ENCODE measurements at places on chromosomes 6 and 20. TPM values are rescaled to one million over a fixed set of nuclear protein-coding genes. Genes with fewer than 3 reads are reported as not detected.

The HLA-DQA1 gene
- not detected for total RNA-seq

The ARFGAP1 gene
- total RNA-seq = 51.3 TPM

DNA sequence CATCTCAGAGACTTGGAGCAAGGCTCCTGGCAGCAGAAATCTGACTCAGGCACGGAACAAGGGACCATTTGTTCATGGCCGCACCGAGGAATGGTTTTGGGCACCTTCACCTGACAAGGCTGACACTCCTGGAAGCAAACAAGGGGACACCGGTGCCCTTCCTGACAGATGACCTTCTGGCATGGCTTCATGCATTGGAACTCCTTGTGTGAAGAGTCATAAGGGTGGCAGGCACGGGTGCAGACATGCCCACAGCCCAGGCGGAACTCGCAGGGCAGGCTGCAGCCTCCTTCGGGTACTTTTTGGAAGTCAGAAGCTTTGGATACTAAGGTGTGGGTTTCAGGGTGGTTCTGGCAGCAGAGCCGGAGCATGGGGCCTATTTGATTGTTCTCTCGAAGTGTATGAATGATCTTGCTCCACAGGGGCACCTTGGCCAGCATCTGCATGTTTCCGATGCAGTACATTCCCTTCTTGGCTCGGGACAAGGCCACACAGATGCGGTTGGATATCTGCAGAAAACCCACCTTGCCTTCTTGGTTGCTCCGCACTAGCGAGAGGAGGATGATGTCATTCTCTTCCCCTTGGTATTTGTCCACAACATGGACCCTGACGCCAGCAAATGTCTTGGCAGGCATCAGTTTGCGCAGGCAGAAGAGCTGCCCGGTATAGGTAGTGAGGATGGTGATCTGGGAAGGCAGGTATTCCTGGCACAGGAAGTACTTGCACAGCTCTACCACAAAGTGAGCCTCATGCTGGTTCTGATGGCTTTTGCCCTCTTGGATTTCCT lies 28.8 kb downstream of the ZNFX1 start:
- no peak overlapping the region for H3K4me3 ChIP-seq
- no peaks in the 10 kb centered on the region for H3K4me1 ChIP-seq
- no peak for DNase-seq
- peaks cover 100% of the 10 kb centered on the region for H3K36me3 ChIP-seq
- H3K27ac ChIP-seq = no peak overlapping the region

DNA sequence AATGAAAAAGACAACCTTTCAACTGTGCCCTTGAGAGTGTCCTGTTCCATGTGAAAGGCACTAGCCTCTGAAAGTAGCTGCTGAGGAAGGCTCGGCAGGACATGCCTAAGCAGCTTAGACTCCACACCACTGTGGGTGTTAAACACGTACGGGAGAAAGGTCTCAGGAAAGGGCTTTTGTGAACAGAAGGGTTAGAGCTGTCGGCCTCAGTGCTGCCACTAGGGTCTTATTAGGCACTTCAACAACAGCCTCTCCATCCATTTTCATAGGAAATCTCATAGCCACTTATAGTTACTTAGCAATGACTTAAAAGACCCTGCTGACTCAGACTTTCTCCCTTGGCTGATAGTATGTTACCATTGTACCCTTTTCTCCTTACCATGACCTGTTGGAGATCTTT lies 662.8 kb downstream of the TBC1D32 start:
- no peak overlapping the region for H3K27ac ChIP-seq
- no peaks in the 10 kb centered on the region for H3K36me3 ChIP-seq

DNA sequence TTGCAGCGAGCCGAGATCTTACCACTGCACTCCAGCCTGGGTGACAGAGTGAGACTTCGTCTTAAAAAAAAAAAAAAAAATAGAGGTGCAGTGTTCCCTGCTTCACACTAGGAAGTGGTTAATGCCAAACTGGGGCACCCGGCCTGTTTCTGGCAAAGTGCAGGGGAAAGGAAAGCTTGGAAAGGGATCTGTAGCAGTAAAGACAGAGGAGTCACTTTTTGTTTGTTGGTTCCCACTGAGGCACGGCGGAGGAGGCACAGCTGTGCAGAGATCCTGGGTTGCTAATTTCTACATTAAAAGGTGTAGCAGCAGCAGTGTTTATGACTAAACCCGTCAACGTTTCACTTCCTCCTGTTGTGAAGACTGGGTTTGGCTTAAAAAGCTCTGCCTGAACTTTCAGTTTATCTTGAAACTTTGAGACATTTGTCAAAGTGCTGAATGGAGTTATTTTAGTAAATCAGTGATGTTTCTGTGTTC lies 125.6 kb downstream of the CARMIL1 start:
- peak; percentile 66 for DNase-seq
- no peaks in the 10 kb centered on the region for H3K36me3 ChIP-seq
- no peak overlapping the region for H3K27ac ChIP-seq
- H3K27me3 ChIP-seq = no peaks in the 10 kb centered on the region
- peaks cover 24% of the 10 kb centered on the region for H3K4me1 ChIP-seq

DNA sequence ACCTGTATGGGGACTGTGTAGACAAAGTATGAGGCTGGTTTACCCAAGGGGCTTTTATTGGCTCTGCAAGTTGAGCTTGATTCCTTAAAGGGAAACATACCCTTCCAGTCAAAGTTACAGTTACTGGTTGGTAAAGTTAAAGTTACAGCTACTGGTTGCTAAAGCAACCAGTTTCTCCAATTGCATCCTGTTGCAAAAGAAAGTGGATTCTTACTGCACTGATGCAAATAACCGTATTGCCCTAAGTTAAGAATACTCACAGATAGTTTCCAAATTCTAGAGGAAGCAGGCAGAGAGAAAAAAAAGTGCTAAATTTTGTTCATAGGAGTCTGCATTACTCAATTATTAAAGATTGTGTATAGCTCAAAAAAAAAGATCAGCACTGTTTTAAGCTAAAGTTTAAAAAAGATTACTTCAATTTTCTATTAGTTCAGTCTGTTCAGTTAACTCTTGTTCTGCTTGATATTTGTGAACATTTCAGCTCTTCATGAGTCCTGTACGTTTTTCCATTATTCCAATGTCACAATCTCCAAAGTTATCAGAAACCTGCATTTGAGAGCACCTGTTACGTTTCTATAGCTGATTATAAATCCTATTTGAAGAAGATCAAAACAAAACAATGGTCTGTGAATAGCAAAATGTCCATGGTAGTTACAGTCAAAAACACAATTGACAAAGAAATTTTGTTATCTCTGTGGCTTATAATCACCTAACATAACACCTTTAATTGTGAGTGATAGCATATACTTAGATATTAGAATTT lies 8.6 kb upstream of the IL22RA2 start:
- no peak overlapping the region for H3K27ac ChIP-seq
- no peaks in the 10 kb centered on the region for H3K4me1 ChIP-seq
- no peak for DNase-seq
- no peaks in the 10 kb centered on the region for H3K27me3 ChIP-seq
- H3K36me3 ChIP-seq = no peaks in the 10 kb centered on the region
- no peak overlapping the region for H3K4me3 ChIP-seq

DNA sequence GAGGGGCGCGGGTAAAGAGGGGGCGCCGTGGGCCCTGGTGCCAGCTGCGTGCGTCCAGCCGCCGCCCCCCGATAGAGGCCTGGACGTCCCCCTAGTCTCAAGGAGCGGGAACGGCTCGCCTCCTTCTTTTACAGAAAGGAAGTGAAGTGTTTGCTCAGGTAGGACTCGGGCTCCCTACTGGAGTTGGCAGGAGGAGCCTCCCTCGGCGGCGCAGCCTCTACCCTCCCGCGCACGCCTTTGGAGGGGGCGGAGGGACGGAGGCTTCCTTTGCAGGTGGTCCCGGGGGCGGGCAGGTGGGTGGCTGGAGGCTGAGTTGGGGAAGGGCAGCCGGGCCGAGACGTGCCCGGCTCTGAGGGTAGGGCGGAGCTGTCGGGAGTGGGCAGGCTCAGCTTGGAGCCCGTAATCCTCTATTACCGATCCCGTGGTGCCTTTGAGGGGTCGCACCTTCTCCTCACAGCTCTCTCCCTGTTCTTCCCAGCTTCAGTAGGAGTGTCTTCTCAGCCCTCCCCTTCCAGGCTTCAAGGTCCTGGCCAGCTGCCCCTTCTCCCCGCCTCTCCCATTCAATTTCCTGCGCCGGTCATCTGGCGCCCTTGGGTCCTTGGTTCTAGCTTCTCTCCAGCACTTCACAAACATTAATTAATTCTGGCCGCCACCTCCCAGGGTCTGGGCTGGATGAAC lies 728 bp downstream of the ITPR3 start:
- DNase-seq = peak; percentile 63
- peak overlapping the region; percentile 96 for H3K27ac ChIP-seq
- no peaks in the 10 kb centered on the region for H3K27me3 ChIP-seq

GRCh38 chr20:37236462-37236861 lies 25.2 kb downstream of the GHRH start:
- H3K27me3 ChIP-seq = no peaks in the 10 kb centered on the region
- no peak for DNase-seq
- H3K36me3 ChIP-seq = peaks cover 100% of the 10 kb centered on the region

DNA sequence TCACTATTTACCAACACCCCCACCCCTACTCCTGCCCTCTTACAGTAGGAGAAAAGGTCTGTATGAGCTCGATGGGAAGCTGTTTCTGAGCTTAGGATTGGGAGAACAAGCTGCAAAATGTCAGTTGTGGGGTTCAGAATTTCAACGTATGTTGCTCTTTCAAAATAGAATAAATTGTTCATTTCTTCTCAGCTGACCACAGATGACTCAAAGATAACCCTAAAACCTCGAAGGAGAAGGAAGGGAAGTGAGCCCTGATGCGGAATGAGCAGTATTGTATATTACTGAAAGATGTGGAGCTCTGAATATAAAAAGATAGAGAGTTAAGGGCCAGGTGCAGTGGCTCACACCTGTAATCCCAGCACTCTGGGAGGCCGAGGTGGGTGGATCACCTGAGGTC lies 35.9 kb upstream of the MYLIP start:
- DNase-seq = no peak
- H3K36me3 ChIP-seq = no peaks in the 10 kb centered on the region
- H3K27ac ChIP-seq = no peak overlapping the region
- H3K27me3 ChIP-seq = no peaks in the 10 kb centered on the region
- H3K4me1 ChIP-seq = peaks cover 4% of the 10 kb centered on the region

The SAMD3 gene
- total RNA-seq = not detected

DNA sequence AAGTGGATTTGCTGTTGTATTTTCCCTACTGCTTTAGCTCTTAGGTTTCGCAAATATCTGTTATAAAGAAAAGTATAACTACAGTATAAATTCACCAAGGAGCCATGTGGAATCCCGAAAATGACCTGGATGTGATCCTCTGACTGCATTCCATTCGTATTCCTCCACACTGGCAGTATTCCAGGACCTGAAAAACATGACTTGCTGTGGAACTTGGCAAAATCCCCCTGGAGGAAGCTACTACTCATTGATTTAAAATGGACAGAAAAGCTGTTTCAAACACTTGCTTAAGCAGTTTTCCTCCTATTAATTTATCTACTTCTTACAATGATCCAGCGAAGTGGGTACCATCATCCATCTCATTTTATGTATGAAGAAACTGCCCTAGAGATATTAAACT lies 13.3 kb upstream of the ENPP5 start:
- no peak overlapping the region for H3K27ac ChIP-seq
- no peaks in the 10 kb centered on the region for H3K36me3 ChIP-seq
- no peaks in the 10 kb centered on the region for H3K27me3 ChIP-seq
- DNase-seq = no peak
- no peaks in the 10 kb centered on the region for H3K4me1 ChIP-seq

DNA sequence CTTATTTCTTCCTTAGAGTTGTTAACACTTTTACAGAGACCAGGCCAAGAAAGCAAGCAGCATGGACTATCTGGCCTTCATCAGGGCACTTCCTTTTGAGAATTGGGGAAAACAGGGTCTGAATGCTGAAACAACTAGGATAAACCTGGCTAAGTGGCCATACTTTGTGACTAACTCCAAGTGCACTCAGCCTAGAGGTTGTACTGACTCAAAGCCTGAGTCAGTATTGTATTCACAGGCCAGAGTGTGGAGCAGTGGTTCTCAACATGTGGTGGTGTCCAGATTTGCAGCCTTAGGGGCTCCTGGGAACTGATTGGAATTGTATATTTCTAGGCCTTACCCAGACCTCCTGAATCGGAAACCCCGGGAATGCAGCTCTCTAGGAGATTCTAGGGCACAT lies 20.1 kb downstream of the SEC23B start:
- H3K4me1 ChIP-seq = no peaks in the 10 kb centered on the region
- no peak for DNase-seq
- no peaks in the 10 kb centered on the region for H3K27me3 ChIP-seq
- no peak overlapping the region for H3K27ac ChIP-seq
- no peak overlapping the region for H3K4me3 ChIP-seq

- H3K27ac ChIP-seq = no peak overlapping the region
- H3K36me3 ChIP-seq = no peaks in the 10 kb centered on the region
- DNase-seq = no peak
- H3K4me1 ChIP-seq = no peaks in the 10 kb centered on the region
These were observed 102.2 kb upstream of the RALGAPA2 start for GRCh38 chr20:20814685-20815084.

The C6orf163 gene
- total RNA-seq = 3.9 TPM

GRCh38 chr20:15039088-15039752 lies 701.8 kb upstream of the FLRT3 start:
- DNase-seq = no peak
- H3K4me1 ChIP-seq = peaks cover under 1% of the 10 kb centered on the region
- no peak overlapping the region for H3K27ac ChIP-seq
- no peaks in the 10 kb centered on the region for H3K36me3 ChIP-seq
- H3K4me3 ChIP-seq = no peak overlapping the region

- no peaks in the 10 kb centered on the region for H3K27me3 ChIP-seq
- no peaks in the 10 kb centered on the region for H3K36me3 ChIP-seq
- no peaks in the 10 kb centered on the region for H3K4me1 ChIP-seq
- H3K4me3 ChIP-seq = no peak overlapping the region
These were observed 236.0 kb upstream of the ECI2 start for GRCh38 chr6:4371207-4371921.

The FOXC1 gene
- total RNA-seq = 8.3 TPM

The ARHGAP18 gene
- 34.4 TPM for total RNA-seq

GRCh38 chr6:151089978-151090377 lies 149.8 kb upstream of the AKAP12 start:
- peaks cover 11% of the 10 kb centered on the region for H3K36me3 ChIP-seq
- no peaks in the 10 kb centered on the region for H3K4me1 ChIP-seq
- DNase-seq = no peak
- no peak overlapping the region for H3K27ac ChIP-seq

The INSM1 gene
- not detected for total RNA-seq

- peaks cover 3% of the 10 kb centered on the region for H3K4me1 ChIP-seq
- H3K36me3 ChIP-seq = peaks cover 10% of the 10 kb centered on the region
- no peaks in the 10 kb centered on the region for H3K27me3 ChIP-seq
- H3K27ac ChIP-seq = peak overlapping the region; percentile 16
- no peak for DNase-seq
- H3K4me3 ChIP-seq = no peak overlapping the region
These were observed 74.7 kb downstream of the LAMA4 start for GRCh38 chr6:112179631-112180030.

The EYS gene
- not detected for total RNA-seq

- no peak for DNase-seq
- H3K36me3 ChIP-seq = no peaks in the 10 kb centered on the region
- no peak overlapping the region for H3K4me3 ChIP-seq
- no peaks in the 10 kb centered on the region for H3K27me3 ChIP-seq
These were observed 17.1 kb upstream of the NTSR1 start for GRCh38 chr20:62691487-62691886.

The TEAD3 gene
- total RNA-seq = 20.4 TPM

- no peak for DNase-seq
- H3K27ac ChIP-seq = no peak overlapping the region
- H3K27me3 ChIP-seq = no peaks in the 10 kb centered on the region
- H3K36me3 ChIP-seq = no peaks in the 10 kb centered on the region
These were observed 160.7 kb upstream of the KCNQ5 start for GRCh38 chr6:72461144-72461543.

- H3K4me3 ChIP-seq = no peak overlapping the region
- DNase-seq = no peak
- H3K27ac ChIP-seq = no peak overlapping the region
- H3K36me3 ChIP-seq = no peaks in the 10 kb centered on the region
- H3K27me3 ChIP-seq = no peaks in the 10 kb centered on the region
- H3K4me1 ChIP-seq = no peaks in the 10 kb centered on the region
These were observed 31.0 kb downstream of the KCNQ2 start for GRCh38 chr20:63441136-63442099.

The TNFRSF21 gene
- total RNA-seq = 48.8 TPM
